ENCODE measurements at places on chromosomes 16 and 17.

DNA sequence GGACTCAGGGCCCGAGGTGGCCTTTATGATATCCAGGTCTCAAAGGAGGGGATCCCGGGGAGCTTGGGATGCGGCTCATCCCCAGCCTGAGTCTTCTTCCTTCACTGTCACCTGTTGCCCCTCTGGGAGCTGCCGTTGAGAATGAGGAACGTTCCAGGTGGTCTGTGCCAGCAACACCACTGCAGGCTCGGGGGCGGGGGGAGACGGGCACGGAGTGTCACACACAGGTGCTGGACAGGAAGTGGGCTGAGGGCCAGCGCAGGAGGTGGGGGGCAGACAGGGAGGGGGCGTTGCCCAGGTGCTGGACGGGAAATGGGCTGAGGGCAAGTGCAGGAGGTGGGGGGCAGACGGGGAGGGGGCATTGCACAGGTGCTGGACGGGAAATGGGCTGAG is 28.2 kb downstream of the METRNL start:
- DNase-seq: no peak

- DNase-seq: no peak
Measured at GRCh38 chr16:9235867-9236266, 144.4 kb downstream of the HAPSTR1 start.

GRCh38 chr17:34730816-34731215 is 151.4 kb downstream of the TMEM132E start:
- no peak for DNase-seq

DNA sequence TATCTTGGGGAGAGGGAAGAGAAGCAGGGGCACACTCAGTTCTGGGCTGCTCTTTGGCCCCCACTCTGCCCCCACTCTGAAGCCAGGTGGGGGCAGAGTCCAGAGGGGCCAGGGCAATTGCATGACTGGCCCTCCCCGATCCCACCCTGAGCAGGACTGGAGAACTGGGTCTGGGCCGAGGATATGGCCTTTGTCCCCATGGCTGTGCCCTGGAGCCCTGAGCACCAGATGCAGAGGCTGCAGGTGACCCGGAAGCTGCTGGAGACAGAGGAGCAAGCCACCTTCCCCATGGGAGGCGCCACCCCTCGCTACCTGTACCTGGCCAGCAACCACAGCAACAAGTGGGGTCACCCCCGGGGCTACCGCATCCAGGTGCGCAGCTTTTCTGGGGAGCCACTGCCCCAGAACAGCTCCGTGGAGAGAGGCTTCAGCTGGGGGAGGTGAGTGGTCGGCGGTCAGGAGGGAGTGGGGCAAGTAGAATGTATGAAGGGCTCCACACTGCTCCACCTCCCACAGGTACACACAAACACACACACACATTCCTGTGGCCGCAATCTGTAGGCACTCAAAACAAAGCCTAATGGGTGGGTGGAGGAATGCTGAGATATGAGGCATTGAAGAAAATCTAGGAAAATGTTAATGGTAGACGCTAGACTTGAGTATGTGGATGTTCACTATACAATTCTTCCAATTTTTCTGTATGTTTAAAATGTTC is 21.4 kb downstream of the AOC3 start:
- no peak for DNase-seq

GRCh38 chr17:66135896-66136295 is 56.0 kb downstream of the CEP112 start:
- DNase-seq: peak; percentile 8

DNA sequence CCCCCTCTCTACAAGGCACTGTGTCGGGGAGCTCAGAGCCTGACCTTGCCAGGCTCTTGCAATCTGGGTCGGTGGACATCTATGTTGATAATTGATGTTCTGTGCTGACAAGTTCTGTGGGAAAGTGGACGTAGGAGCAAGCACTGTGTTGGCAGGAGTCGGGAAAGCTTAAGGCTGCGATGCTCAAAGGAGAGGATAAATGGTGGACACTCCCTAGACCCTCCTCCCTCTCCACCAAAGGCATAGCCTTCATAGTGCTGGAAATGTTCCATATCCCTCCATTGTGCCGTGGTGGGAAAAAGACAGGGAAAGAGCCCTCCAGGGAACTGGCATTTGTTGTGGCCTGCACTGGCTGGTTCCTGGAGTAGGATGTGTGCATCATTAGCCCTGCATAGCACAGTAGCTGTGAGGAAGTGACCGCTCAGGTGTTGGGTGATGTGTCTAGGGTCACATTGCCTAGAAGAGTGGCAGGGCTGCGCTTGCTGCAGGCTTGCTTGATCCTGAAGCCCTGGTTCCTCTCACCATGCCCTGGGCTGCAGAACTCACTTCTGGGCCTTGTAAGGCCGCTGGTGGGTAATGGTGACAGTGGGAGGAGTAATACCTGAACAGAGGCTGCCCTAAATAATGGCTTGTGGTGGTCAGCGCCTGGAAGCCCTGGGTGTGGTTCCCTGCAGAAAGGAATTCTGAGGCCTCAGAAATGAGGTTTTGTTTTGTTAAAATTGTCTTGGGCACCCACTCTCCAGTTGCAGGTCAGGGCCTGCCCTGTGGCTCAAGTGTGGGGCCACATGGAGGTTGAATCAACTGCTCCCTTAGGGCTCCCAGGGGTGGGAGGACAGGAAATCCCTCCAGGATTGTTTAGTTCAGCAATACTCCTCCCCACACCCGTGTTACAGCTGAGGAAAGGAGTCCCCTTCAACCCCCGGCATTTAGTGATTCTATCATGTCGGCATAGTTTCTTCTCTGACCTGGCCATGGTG is 62.6 kb downstream of the KSR1 start:
- no peak for DNase-seq

- DNase-seq: peak; percentile 58
Measured at GRCh38 chr17:15261258-15261801, 3.8 kb downstream of the PMP22 start.
